Stimulated activated CD8-positive, alpha-beta memory T cell treated with anti-CD3 and anti-CD28 coated beads, Interleukin-4, amount 100 ng/mL, for 1 hour (primary cell): ENCODE measurements at places on chromosomes 7 and 10.

GRCh38 chr7:110921595-110922151, 169.3 kb upstream of the LRRN3 start:
- DNase-seq, result no peak

DNA sequence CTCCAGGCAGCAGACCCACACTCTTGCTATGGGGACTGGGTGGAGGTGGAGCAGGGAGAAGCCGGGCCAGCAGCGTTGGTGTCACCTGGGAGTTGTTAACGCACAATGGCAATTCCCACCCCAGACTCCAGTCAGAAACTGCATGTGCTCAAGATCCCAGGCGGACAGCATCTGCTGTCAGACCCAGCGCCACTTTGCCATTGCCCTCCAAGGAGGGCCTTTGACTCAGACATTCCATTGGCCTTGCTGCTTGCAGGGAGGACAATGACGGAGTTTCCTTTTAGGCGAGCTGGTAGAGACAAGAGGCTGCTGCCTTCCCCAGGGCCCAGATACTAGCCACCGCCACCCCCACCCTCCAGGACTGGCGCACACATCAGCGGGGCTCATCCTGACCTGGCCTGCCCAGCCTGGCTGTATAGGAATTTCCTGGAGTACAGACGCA, 34.5 kb downstream of the ZNF775 start:
- DNase-seq, result no peak

- no peak for DNase-seq
Observed at GRCh38 chr7:22660293-22660692, 66.7 kb upstream of the IL6 start.

DNA sequence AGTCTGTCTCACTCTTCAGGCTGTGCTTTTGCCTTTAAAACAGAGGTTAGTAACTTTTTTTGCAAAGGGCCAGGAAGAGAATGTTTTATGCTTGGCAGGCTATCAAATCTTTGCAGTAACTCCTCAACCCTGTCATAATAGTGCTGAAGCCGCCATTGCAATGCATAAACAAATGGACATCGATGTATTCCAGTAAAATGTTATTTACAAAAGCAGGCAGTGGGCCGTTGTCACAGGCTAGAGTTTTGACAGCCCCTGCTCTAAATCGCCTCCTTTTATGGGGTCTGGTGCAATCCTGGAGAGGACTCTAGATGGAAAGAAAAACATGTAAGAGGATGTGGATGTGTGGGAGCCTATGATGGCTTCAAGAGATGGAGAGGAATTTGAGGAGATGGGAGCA, 568.3 kb downstream of the TYW1 start:
- no peak for DNase-seq
